NCI-H2227 treated with DMSO at 0.1 percent for 48 hours (cell line): ENCODE measurements at places on chromosomes 12 and 14.

DNA sequence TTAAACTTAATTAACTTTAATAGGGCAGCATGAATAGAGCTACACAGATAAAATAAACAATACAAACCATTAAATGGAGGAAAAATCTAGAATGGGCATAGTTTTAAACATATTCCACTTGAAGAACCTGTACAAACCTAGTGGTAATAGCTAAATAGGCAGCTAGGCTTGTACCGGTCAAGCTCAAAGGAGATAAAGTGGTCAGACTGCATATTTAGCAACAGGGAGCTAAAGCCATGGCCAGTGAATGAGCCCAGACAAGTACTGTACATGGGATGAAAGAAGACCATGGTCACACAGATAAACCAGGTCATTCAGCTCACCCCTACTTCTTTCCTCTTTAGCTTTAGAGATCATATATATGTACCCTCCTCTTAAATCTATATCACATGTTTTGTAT is 186.6 kb upstream of the KRR1 start:
- no peak for DNase-seq

GRCh38 chr14:69666690-69667211 is 55.4 kb downstream of the SUSD6 start:
- DNase-seq = no peak

GRCh38 chr12:2678426-2678825 is 116.3 kb upstream of the FKBP4 start:
- no peak for DNase-seq

GRCh38 chr12:27094726-27095125 is 12.3 kb upstream of the C12orf71 start:
- no peak for DNase-seq

DNA sequence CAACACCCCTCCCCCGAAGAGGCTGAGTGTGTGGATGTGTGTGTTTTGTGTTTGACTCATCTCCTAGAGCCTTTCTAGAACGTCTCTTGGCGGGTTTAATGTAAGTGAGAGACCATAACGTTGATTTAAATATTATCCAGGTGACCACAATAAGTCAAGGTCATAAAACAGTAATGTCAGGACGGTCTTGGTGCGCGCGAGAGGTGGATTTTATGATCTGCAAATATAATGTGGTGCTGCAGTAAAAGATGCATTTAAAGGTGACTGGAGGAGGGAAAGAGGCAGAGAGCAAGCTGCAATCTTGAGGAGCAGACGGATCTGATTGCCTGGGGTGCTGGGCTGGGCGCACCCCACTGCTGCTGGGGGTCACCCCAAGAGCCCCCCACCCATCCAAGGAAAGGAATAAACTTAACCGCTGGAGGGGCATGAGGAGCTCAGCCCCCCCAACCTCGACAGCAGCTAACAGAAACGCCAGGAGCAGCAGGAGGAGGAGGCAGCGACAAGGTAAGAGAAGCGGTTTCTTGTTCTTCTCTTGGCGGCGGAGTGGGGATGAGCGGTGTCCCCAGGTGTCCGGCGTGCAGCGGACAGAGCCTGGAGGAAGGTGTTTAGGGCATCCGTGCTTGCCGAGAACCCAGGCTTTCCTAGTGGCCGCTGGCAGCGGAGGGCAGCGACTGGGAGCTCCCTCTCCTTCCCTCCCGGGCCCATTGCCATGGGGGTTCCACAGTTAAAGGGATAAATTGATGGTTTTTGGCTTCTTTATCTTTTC is 5.5 kb downstream of the HOXC10 start:
- no peak for DNase-seq

DNA sequence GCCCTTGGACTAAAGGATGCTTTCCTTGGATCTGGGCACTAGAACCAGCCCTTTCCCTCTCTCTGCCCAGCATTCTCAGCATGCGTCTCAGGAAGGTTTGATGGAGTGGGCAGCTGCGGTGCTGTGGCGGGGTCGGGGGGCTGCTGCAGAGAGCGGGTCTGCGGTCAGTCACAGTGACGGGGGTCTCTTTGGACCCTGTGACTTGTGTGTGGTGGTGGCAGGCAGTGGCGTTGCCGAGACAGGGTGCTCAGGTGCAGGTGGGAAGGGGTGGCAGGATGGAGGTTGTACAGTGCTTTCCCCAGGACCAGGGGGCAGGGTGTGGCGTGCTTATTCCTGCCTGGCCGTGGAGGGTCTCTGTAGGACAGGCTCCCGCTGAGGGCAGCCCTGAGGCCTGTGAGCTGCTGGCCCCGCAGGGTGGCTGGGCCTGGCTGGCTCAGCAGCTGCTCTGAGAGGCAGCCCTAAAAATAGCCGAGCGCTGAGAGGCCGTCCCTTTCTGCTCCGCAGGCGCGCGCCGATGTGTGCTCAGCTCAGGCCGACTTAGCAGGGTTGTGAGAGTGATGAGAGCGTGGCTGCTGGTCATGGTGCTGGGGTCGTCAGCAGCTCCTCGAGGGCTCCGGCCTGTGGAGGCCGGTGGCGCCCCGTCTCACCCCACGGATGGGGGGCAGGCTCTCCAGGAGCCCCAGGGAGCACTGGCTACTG is 9.7 kb downstream of the PACS2 start:
- DNase-seq = peak; percentile 31

DNA sequence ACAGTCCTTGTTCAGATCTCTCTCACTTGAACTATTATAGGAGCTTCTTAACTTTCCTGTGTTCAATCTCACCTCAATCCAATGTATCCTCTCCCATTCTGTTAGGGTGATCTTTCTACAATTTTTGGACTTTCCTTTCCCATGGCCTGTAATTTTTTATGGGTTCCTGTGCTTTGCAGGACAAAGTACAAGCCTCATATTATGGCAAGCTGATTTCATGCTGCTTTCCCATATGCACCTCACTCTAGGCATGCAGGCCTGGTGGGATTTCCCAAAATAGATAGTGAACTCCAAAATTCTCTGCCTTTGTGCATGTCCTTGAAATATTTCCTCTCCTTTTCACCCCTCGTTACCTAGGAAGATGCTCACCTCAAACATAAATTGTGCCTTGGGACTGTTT is 499.4 kb downstream of the NAV3 start:
- peak; percentile 47 for DNase-seq

DNA sequence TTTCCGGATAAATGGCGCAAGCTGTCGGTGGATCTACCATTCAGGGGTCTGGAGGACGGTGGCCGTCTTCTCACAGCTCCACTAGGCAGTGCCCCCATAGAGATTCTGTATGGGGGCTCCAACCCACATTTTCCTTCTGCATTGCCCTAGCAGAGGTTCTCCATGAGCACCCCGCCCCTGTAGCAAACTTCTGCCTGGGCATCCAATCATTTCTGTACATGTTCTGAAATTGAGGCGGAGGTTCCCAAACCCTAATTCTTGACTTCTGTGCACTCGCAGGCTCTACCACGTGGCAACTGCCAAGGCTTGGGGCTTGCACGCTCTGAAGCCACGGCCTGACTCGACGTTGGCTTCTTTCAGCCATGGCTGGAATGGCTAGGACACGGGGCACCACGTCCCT is 5.1 kb upstream of the SERPINA10 start:
- DNase-seq = no peak

- DNase-seq = no peak
These were observed 34.4 kb upstream of the MGAT4C start for GRCh38 chr12:86290615-86291014.

DNA sequence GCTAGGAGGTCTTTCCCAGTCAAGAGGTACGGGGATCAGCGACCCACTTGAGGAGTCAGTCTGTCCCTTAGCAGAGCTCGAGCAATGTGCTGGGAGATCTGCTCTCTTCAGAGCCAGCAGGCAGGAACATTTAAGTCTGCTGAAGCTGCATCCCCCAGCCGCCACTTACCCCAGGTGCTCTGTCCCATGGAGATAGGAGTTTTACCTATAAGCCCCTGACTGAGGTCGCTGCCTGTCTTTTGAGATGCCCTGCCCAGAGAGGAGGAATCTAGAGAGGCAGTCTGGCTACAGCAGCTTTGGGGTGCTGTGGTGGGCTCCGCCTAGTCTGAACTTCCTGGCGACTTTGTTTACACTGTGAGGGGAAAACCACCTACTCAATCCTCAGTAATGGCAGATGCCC is 874.9 kb upstream of the FLRT2 start:
- no peak for DNase-seq

DNA sequence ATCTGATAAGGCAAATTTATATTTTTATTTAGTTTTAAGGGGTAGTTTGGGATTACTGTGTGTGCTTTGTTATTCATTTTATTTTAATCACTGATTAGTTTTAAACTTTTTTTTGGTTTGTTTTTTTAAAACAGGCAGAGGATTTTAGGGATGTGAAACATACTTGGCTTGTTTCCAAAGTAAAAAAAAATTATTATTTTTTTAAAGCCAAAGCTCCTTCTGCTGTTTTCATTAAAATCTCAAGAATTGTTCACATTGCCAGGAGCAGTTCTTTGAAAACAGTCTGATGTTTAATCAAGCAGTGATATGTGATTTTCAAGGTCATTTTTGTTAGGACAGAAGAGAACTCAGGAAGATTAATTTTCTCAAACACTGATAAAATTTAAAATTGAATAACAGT is 11.2 kb downstream of the TTC8 start:
- no peak for DNase-seq

- DNase-seq = no peak
These were observed 51.0 kb downstream of the ST8SIA1 start for GRCh38 chr12:22283508-22283907.

DNA sequence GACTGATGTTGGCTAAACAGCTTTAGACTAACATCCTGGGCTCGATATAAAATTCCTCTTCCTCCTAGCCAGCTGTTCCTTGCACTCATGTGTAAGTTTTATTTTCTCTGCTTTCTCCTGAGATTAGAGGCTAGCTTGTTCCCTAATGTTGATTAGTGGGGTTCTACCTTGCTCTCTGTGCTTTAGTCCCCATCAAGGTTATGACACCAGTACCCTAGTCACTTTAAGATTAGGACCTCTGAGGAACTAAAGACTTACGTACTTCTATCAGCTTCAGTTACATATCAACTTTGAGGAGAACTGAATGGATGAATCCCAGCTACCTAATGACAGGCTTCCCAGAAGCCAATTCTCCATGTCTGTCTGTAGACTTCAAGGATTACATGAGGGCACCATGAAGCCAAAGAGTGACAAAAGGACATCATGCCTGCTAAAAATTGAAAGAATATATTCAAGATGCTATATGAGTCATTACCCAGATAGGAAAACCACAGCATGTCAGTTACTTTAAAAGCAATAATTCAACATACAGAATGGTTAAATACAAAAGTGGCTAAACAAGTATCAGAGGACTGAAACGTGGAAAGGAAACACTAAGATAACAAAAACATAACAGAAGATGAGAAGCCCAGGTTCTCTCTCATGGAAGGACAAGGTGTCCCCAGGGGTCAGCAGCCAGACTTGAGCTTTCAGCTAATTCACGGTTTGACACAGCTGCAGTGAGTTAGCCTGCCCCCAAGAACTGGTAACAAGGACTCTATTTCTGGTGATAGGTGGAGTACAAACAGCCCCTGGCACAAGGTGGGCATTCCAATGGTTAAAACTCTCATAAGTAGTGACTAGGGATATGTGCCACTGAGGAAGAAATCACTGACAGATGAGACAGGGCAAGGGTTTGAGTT is 20.4 kb downstream of the ADAM20 start:
- DNase-seq = no peak

DNA sequence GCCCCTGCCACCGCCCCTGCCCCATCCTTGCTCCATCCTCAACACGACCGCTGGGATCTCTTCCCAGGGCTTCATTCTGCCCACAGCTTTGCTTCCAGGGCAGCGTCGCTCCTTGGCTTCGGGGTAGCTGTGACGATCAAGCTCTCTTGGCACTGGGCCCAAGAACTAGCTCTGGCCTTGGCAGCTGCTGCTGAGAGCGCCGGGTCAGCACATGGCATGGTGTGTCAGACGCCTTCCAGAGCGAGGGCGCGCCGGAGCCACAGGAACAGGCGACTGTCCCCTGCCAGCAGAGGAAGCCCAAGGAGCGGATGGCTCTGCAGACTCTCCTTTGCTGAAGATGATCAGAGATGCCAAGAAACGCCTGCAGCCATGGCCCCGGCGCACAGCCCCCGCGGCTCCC is 15.9 kb downstream of the RAB35 start:
- DNase-seq = no peak

GRCh38 chr12:25364529-25365339 is 114.0 kb upstream of the KRAS start:
- DNase-seq = no peak

DNA sequence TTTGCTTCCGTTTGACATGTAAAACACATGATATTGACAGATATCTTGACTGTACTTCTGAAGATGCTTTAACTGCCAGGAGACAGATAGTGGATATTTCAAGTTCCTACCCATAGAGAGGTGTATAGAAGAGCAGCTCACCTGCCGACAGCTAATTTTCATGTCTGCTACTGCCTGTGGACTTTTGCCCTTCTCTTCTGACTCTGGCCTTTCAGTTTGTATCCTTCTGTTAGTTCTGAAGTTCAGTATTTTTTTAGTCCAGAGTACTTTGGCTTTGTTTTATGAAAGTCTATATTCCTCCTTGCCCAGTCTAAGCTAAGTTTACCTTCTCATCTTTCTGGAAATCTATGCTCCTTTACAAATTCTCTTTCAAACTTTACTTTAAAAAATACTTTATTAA is 30.8 kb upstream of the STK38L start:
- DNase-seq = no peak

DNA sequence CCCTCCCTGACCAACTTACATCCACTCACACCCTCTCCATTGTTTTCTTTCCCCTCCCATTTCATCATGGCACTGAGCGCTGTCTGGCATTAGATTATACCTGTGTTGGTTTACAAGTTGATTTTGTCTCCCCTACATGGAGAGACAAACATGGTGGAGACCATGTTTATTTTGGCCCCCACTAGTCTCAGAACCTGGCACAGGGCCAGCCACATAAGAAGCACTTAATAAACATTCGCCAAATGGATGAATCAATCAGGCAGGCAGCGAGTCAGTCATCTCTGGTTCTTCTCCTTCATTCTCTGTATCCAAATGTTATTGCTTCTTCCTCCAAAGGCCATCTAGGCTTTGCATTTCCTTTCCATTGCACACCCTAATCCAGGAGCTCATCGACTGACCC is 177.4 kb downstream of the DPF3 start:
- no peak for DNase-seq

DNA sequence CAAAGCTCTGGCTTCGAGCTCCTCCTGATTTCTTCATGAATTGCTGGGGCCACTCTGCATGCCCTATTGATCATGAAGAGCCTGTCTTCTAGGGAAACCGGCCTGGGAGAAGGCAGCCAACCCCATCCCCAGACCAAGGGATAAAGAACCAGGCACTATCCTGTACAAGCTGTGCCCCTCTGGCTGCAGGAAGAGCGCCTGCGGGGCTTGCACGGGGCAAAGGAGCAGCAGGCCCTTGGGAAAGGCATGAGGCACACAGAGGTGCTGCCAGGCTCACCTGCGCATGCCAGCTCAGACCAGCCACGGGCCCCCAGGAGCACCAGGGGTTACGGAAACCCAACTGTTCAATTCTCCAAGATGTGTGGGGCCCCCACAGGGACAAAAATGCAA is 2.1 kb downstream of the ITPK1 start:
- DNase-seq = no peak

- DNase-seq = no peak
These were observed 1.0 kb downstream of the RNF41 start for GRCh38 chr12:56220611-56221231.

DNA sequence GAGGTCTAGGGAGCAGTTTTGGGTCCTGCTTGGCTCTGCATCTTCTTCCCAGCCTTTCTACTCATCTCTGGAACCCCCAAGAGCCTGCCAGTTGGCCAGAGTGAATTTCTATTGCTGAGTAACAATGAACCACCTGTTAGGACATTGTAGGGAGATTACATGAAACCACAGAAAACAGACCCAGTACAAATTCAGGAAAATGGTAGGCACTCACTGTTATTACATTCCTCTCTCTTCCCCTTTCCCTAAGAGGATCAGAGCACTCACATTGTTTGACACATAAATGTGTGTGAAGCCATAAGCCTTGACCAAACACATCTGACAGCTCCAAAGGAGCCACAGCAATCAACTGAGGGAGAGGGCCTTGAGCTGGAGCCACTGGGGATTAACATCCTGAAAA is 216.1 kb downstream of the TMEM132D start:
- DNase-seq = no peak
